ENCODE measurements at places on chromosomes 11 and 22. TPM values are rescaled to one million over a fixed set of nuclear protein-coding genes. Genes with fewer than 3 reads are reported as not detected.
A peak's percentile ranks its signal among the peaks of the same experiment; 100 is the strongest.

DNA sequence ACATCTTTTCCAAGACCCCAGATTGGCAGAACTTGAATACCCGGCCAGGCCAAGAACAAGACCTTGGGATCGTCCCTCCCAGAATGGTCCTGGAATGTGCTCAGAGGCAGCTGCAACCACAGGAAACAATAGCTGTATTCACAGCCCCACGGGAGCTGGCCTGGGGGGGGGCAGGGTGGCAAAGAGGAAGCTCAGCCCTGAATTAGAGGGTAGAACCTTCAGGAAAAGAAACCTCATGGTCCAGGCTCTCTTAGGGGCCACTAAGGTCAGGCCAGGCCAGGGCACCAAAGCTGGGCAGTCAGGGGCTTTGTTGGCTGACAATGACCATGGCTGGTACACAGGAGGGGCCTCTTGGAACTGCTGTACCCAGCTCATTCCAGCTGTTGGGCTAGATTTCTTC is 17.3 kb downstream of the RPL27A start:
- no peak for DNase-seq

- DNase-seq: no peak
Measured at GRCh38 chr11:1876361-1877063, 15.2 kb downstream of the PRR33 start.

FOXRED2 gene
- 4.5 TPM for total RNA-seq

GRCh38 chr22:29457730-29458129 is 19.3 kb downstream of the RFPL1 start:
- DNase-seq: peak; percentile 22

- no peak for DNase-seq
Measured at GRCh38 chr22:45799291-45799690, 127.7 kb downstream of the ATXN10 start.

DNA sequence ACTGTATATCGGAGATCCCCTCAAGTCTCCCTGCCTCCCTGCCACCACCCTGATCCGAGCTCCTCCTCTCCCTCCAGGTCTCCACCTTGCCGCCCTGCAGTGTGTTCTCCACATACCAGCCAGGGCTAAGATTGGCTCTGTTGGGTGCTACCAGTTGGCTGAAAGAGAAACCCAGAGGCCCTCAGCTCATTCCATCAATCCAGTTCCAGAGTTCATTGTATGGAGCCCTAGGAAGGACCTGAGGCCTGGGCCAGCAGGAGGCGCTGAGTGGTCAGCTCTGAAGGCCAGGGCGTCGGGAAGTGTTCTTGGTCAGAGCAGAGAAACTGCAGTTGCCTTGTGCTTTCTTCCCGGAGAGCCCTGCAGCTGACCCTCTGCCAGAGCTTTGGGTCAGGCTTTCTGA is 2.2 kb upstream of the TOP3B start:
- DNase-seq: no peak

DNA sequence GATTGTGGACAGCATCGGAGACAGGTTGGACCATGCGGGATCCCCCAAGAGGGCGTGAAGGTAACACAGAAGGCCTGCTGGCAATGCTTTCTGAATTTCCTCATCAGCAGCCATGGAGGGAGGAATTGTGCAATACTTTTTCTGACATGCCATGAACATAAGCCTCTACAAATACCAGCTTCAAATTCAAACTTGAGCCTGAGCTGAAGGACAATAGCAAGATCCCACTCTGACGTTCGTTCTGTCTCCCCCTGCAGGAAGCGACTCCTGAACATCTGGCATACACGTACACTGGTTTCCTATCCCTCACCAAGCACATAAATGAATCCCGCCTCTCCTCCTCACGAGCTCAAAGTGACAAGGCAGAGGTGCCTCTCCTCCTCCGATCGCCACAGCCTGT is 312.2 kb downstream of the BRD1 start:
- DNase-seq: no peak

GRCh38 chr11:127252321-127252720 is 251.8 kb upstream of the KIRREL3 start:
- DNase-seq: no peak

DNA sequence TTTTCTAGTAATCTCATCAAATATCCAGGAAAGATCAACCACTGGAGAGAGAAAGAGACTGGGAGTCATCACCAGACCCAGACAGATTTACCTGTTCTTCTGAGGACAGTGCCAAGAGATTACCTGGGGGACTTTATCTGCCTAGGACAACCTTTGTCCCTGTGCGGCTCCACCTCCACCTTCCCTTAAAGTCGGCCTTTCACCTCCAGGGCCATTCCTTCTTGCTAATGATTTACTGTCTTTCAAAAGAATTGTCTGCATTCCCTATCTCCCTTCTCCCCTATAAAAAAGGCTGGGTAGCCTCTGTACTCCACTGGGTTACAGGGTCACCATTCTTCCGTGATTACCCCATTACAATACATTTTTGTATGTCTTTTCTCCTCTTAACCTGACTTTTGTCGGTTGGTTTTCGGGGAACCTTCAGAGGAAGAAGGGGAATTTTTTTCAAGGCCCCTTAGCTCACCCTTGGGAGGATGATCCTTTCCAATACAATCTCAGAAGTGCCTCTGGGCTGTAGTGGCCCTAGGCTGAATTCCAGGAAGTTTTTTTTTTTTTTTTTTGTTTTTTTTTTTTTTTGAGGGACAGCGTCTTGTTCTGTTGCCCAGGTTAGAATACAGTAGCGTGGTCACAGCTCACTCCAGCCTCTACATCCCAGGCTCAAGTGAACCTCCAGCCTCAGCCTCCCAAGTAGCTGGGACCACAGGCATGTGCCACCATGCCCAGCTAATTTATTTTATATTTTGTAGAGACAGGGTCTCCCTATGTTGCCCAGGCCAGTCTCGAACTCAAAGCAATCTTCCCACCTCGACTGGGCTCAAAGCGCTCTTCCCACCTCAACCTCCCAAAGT is 1.5 kb upstream of the HMOX1 start:
- no peak for DNase-seq

PATE1 gene
- total RNA-seq: not detected

NLRP10 gene
- total RNA-seq: not detected

Data from Caki2 (cell line).